ENCODE measurements at places on chromosomes 5 and 9.

DNA sequence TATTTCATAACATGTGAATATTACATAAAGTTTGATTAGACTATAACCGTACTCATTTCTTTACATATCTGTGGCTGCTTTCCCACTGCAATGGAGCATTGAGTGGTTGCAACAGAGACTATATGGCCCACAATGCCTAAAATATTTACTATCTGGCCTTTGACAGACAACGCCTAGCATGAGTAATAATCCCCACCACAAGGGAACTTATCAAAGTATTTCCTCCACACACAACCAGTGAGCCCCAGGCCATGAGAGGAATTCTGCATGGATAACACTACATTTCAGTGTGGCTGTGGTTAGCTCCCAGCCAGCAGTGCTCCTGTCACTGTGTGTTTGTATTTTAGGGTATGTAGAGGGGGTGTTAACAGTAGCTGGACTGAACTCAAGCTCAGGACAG lies 54.8 kb downstream of the FAM81B start:
- no peak for DNase-seq

DNA sequence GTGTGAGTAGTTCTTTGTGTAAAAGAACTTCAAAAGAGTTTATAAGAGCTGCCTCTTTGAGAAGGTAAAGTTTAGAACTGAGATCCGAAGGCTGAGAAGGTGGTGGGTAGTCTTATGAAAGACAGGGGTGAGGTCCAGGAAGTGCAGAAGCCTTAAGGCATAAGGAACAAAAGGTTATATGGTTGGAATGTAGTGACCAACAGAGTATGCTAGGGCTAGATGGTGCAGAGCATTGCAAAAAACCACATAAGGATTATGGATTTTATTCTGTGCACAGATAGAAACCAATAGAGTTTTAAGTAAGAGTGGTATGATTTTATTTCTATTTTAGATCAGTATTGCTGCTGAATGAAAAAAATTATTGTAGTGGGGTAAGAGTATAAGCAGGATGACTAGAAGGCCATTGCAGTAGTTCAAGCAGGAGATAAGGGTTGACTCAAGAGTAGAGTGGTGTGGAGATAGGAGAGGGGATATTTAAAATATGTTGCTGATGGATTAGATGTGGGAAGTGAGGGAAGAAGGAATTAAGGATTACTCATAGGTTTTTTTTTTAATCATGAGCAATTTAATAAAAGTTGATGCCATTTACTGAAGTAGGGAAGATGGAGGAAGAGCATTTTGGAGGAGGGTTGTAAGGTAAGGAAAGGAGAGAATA lies 3.7 kb downstream of the RECK start:
- DNase-seq, result no peak

DNA sequence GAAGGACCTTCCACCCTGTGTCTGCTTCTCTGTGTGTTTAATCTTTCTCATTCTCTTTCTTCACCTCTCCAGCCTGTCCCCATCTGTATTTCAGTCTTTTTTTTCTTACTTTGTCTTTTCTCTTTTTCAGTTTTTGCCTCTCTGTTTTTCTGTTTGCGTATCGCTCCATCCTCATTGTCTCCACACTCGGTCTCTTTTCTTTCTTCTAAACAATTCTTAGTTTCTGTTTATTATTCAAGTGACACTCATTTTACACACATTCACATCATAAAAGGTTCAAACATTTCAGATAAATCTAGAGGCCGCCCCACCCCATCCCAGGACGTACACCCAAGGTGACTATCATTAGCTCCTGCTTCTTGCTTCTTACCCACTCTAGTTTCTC lies 9.8 kb downstream of the LHX2 start:
- DNase-seq, result no peak

- DNase-seq, result no peak
Observed at GRCh38 chr5:90967443-90967842, 408.8 kb downstream of the ADGRV1 start.

DNA sequence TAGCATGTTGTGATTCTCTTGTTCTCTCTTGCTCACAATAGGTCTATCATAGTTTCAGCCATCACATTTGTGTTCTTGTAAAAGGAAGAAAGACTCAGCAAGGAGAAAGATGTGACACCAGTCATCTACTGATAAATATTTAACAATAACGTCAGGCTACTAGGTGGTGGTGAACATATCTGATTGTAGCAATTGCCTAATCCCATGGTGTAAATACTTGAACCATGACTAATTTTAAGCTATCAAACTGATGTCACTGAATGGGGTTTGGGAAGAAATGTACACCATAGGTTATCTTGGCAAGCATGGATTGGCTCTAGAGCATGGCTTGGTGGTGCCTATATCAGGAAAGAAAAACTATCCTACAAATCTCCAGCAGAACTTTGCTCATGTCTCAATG lies 16.6 kb downstream of the DMRTA1 start:
- DNase-seq, result no peak

DNA sequence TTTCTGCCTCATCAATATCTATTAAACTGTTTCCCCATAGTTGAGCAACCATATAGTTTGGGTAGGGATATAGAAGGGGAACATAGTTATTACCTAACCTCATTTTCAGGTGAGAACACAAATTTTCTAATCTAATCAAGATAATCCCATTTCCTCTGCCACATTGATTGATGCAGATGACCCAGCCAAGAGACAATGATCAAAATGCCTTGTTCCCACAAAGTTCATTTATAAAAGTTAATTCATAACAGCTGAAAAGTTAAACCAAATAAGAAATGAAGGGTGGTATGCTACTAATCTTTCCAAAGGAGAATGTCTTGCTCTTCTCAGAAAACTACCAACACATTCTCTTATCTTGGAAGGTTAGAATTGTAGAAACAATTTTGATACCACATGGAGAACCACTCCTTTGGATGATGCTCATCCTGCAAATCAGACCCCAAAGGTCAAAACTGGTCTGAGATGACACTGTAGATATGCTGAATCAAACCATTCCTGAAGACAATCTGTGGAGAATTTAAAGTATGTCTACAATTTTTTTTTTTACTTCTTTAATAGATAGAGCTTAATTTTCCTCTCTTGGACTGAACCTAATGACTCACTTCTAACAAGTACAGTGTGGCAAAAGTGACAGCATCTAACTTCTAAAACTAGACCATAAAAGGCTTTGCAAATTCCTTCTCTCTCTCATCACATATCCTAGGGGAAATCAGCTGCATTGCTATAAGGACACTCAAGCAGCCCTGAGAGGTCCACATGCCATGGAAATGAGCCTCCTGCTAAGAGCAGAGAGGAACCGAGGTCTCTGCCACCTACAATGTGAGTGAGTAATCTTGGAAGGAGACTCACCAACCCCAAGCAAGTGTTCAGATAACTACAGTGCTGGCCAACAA lies 586.7 kb upstream of the TUSC1 start:
- DNase-seq, result no peak

DNA sequence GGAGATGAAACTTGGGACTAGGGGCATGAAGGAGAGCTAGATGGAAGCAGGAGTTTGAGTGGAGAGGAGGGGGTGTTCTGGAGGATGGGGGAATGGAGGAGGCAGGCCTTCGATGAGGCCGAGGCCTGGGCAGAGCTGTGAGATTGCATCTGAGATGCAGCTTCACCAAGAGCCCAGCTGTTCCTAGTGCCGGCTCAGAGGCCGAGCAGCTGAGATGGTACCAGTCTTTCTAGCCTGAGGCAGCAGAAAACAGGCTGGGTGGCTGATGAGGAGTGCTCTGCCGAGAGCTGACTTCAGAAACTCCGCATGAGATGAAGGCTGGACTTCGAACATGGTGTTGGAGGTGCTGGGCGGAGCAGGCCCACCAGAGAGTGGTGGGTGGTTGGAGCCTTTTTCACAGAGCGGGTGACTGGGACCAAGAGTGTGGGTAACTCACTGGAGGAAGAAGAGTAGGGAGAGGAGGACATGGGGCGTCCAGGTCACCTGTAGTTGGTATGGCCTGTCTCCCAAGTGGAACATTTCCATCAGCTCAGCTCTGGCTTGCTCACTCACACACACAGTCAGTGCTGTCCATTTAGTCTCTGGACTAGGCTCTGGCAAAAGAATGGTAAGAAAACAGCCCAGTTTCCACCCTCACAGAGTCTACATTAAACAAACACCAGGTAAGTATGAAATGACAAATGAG lies 54.7 kb downstream of the TMOD1 start:
- no peak for DNase-seq

DNA sequence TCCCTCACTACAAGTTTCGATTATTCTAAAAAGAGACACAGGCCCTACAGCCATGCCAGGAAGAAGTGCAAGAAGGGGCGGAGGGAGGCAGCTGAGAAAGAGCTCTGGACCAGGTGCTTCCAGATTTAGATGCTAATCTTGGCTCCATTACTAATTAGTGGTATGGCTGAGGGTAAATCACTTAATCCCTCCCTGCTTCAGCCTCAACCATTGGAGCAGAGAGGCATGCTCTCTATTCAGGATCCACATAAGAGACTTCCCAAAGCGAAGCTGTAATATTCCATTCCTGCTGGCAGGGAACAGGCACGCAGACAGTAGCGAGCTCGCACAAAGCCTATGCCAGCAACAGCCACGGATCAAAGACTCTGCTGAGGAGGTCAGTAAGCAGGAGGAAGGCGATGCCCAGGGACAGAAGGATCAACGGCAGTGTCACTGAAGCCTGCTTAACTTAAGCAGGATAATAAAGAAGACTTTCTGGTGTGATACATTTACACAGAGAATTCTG lies 24.2 kb downstream of the LIFR start:
- no peak for DNase-seq

- DNase-seq, result no peak
Observed at GRCh38 chr5:97554977-97555643, 372.1 kb upstream of the RIOK2 start.

DNA sequence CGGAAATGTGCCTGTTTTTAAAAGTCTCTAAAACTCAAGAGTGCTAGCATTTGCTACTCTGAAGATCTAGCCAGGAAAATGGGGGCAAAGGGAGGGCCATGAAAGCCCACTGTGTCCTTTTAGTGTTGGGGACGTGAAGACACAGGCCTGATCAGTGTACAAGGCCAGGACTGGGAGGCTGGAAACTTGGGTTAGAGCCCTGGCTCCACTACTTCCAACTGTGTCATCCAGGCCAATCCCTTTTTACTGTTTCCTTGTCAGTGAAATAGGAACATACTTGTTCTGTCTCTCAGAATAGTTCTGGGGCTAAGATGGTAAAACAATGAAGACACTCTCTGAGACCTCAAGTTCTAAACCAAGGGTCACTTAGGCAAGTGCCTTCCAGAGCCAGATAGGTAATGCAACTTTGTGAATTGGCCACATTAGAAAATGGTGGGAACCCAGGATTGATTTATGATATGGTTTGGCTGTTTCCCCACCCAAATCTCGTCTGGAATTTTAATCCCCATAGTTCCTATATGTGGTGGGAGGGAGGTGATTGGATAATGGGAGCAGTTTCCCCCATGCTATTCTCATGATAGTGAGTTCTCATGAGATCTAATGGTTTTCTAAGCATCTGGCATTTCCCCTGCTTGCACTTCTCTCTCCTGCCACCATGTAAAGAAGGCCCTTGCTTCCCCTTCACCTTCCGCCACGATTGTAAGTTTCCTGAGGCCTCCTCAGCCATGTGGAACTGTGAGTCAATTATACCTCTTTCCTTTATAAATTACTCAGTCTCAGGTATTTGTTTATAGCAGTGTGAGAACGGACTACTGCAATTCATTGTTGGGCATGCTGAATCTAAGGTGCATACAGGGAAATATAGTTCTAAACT lies 30.4 kb upstream of the B4GALT1 start:
- DNase-seq, result no peak

GRCh38 chr5:124772457-124773200 lies 26.2 kb upstream of the ZNF608 start:
- DNase-seq, result no peak

All from Kasumi-1 (cell line).